ENCODE measurements at places on chromosomes 5 and 9.

DNA sequence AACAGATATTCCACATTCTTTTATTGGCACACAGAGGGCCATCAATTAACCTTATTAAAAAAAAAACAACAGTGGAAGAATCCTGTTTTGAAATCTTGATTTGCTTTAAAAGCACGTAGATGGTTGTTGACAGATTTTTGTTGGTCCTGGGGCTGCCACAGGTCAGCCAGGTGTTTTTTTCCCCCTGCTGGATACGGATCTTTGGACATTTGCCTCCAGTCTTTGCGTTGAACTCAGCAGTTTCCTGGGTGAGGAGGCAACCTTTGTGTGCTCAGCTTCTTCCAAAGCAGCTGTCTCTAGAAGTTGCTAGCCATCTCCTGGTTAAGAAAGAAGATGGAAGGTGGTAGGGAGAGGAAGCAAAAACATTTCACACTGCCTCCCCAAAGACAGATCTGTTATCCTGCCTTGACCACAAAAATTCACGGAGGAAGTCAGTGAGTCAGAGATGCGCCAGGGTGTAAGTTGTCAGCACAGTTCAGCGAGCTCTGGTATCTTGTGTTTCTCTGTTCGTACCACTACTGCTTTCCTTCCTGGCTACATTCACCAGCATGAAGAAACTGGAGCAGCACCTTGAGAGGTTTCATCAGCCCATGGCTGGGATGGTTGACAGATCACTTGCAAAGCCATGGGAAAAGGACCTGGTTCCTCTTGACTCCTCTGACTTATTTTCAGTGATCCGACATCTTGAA, 207.3 kb downstream of the ARHGAP26 start:
- DNase-seq: no peak

DNA sequence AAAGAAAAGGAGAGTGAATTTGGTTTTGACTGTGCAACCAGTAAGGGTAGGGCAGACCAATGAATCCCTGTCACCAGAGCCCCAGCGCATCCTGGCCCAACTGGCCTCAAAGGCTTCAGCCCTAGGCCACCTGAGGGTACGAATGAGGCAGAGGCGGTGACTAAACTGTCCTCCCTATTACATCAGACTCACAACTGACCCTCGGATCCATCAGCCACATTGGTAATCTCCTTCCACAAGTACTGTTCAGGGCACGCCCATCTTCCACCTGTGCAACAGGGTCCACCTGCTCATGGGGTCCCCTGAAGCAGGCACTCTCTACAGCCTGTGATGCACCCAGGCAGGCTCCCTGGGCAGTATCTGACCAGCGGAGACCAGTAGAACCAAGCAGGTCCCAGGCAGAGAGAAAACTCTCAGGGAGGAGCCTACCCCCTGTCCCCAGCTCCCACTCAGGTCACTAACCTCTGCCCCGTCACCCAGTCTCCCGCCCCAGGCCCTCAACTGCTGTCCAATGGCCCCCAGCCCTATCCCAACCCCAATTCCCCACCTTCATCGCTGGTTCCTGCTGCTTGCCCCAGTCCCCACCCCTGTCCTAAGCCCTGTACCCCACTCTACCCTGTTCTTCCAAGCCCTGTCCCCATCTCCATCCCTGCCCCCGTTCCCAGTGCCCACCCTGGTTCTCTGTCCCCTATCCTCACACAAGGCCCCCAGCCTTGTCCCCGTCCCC, 904 bp downstream of the EDF1 start:
- no peak for DNase-seq

- DNase-seq: no peak
Measured at GRCh38 chr9:114776683-114777399, 29.0 kb downstream of the TNFSF15 start.

- DNase-seq: no peak
Measured at GRCh38 chr9:136544964-136545691, 720 bp downstream of the NOTCH1 start.

- DNase-seq: no peak
Measured at GRCh38 chr5:10662083-10662482, 98.2 kb downstream of the ANKRD33B start.

- peak; percentile 31 for DNase-seq
Measured at GRCh38 chr5:171462136-171462927, 42.9 kb downstream of the FGF18 start.

GRCh38 chr9:109010746-109011145, 2.6 kb downstream of the CTNNAL1 start:
- peak; percentile 4 for DNase-seq

DNA sequence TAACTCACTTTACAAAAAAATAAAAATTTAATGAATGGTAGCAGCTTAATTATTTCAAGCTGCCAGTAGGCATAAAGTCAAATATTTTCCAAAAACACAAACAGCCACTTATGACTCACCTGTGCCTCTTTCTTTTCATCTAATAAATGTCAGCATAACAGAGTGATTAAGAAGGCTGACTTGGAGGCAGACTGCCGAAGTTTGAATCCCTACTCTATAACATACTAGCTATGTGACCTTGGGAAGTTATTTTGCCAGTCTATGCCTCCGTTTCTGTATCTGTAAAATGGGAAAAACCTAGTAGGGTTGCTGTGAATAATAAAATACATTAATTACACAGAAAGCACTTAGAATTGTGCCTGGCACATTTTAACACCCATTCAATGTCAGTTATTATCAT, 33.8 kb downstream of the FANCC start:
- DNase-seq: no peak

- DNase-seq: no peak
Measured at GRCh38 chr5:158756871-158757270, 342.8 kb downstream of the EBF1 start.

- no peak for DNase-seq
Measured at GRCh38 chr5:52985306-52985705, 3.8 kb upstream of the ITGA2 start.

DNA sequence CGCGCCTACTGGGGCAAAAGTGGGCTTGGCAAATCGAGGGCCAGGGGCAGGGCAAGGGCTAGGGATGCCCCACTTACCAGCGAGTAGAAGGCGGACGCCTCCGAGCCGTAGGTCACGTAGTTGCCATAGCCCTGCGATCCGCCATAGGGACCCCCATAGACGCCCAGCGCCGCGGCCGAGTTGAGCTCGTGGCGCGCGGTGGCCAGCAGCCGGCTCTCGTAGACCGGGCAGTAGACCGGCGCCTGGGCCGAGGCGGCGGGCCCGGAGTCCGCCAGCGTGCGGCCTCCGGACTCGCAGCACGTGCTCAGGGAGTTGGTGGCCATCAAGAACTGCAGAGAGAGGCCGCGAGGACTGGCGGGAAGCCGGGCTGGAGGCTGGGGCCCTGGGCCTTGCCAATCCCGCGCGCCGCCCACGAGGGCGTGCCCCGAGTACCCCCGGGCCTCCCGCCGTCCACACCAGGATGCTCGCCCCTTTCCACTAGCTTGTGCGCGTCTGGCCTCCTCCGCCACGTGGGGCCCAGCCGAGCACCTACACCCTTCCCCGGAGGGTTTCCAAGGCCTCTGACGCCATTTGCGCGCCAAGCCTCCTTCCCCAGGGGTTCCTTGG, 891 bp downstream of the IRX4 start:
- no peak for DNase-seq

DNA sequence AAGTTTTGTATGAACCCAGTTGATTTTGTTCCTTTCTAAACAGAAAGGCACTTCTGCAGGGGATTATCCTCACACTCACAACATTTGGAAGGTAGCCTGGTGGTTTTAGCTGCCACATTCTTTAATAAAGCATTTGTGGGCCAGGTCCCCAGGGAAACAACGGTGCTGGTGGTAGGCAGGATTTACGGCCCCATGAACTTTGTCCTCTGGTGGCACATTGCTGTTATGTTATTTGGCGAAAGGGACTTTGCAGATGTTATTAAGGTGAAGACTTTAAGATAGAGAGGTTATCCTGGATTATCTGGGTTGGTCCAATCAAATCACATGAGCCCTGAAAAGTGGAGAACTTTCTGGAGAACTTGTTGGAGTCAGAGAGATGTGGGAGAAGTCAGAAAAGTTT, 86.3 kb upstream of the C9orf72 start:
- no peak for DNase-seq

DNA sequence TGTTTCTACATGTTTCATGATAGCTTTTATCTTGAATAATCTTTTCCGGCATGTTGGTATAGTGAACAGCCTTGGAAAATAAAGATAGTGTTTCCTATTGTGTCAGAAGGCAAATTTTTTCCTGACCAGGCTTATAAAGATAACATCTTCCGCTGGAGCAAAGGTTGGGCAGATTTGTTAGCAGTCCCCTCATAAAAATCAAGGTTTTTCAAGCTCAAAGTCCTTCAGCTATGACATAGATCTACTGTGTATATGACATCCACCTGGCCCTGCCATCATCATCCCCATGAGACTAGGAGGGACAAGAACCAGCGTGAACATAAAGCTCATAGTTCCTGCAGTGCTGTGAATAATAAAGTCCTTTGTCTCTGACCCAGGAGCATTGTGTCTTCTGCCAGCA, 30.4 kb upstream of the OTULINL start:
- peak; percentile 26 for DNase-seq

DNA sequence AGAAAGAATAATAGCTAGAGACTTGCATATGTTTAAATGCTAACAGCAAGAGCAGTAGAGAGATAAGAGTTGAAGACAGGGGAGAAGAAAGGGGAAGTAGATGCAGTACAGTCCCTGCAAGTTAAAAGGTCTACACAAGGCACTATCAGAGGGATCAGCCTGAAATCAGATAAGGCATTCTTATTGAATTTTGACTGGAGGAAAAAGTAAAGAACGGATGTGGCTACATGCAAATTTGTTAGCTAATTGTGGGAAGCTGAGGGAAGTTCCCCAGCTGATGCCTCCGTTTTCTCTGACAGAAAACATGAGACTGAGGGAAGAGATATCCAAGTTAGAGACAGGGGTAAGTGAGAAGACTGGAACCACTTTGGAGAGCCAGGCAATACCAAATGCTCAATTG, 12.9 kb upstream of the RHOBTB3 start:
- no peak for DNase-seq

- DNase-seq: no peak
Measured at GRCh38 chr5:132019857-132020555, 8.5 kb upstream of the ACSL6 start.

- DNase-seq: peak; percentile 44
Measured at GRCh38 chr9:109213285-109214121, 46.5 kb upstream of the FRRS1L start.
